Suppressor macrophage treated with lipopolysaccharide for 1 hour (primary cell): ENCODE measurements at places on chromosomes 11 and 22.
A peak's percentile ranks its signal among the peaks of the same experiment; 100 is the strongest.

- no peak for DNase-seq
These were observed 1.3 kb upstream of the PPP2R5B start for GRCh38 chr11:64923151-64923661.

GRCh38 chr22:46067159-46068111 is 82.9 kb upstream of the PPARA start:
- DNase-seq = no peak

- peak; percentile 37 for DNase-seq
These were observed 85.9 kb downstream of the SBF2 start for GRCh38 chr11:10208131-10208575.

- peak; percentile 51 for DNase-seq
These were observed 1.7 kb downstream of the RASGRP2 start for GRCh38 chr11:64742087-64742888.

DNA sequence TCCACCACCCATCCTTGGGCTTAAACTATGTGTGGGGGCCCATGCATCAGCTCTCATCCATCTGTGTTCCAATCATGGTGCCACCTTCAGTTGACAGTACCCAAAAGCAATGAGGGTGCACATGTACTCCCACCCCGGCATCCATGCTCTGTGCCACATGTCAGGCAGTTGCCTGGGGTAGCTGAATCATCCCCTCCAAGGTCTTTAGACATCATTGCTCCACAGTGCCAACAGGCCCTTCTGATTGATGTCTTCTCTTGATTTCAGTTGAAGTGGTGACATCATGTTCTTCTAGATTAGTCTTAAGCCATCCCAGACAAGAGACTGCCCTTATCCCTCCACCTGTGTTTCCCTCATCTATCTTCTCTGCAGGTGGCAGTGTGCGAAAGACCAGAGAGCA is 42.5 kb downstream of the TMPRSS5 start:
- no peak for DNase-seq

- DNase-seq = no peak
These were observed 13.1 kb upstream of the HIKESHI start for GRCh38 chr11:86288776-86289507.

DNA sequence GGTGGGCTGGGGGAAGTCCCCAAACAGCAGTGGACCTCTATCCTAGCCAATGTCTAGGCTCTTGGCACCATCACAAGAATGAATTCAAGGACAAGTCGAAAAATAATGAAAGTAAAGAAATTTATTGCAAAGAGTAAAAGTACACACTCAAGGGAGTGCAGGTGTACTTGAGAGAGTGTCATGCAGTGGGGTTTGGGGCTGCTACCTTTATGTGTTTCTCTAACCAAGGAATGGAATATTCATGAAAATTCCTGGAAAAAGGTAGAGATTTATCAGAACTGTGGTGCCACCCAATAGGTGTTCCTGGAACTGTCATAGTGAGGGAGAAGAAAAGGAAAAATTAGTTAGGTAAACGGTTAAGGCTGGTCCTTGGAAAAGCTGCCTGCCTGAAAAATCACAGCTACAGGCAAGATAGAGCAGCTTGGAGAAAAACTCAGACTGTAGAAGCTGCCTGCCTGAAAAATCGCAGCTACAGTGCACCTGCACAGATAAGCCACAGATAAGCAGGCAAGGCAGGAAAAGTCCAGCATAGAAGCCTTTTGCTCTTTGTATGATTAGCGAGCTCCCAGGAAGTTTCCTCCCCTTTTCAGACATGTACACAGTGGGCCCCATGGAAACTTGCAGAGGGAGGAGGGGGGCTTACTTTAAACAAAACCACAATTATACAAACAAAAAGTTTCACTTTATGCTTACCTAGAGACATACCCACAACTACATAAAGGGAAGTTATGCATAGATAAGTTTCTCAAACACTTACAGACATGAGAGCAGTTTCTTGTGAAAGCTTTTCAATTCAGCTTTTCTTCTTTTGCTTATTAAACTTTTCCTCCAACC is 71.4 kb upstream of the B3GNT6 start:
- DNase-seq = no peak
